Neural crest cell (in vitro differentiated cells): ENCODE measurements at places on chromosomes 11 and 22. TPM values are rescaled to one million over a fixed set of nuclear protein-coding genes. Genes with fewer than 3 reads are reported as not detected.

GRCh38 chr11:106990331-106990730, 27.9 kb downstream of the GUCY1A2 start:
- no peak for DNase-seq

- no peak for DNase-seq
Measured at GRCh38 chr11:78469896-78470295, 52.3 kb upstream of the GAB2 start.

GRCh38 chr22:18078329-18079041, 695 bp downstream of the PEX26 start:
- no peak for DNase-seq

DNA sequence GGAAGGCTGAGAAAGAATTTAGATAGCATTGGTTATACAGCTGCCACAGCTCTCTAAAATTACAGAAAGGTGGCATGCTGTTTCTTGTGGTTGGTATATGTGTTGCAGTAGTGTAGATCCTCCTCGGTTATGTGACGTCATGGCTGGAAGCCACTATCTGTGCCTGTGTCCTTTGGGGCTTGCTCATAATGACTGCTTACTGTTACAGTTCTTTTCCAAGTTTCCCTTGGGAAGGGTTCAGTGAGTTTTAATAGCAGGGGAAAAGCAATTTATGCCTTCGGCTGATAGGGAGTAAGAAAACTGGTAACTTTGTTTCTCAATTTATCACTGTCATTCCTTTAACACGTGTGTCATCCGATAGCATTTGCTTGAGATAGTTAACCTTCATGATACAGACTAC, 47.2 kb downstream of the POLD3 start:
- DNase-seq, result no peak

GRCh38 chr22:42962295-42963230, 52.4 kb downstream of the PACSIN2 start:
- no peak for DNase-seq

The RAB39A gene
- 10.8 and 11.3 TPM in 2 replicates for total RNA-seq
